ENCODE measurements at places on chromosomes 6 and 20.
A peak's percentile ranks its signal among the peaks of the same experiment; 100 is the strongest.

- no peak for DNase-seq
Observed at GRCh38 chr6:127030111-127030510, 88.4 kb upstream of the RSPO3 start.

- no peak for DNase-seq
Observed at GRCh38 chr6:53750052-53750650, 44.7 kb upstream of the LRRC1 start.

- DNase-seq, result no peak
Observed at GRCh38 chr6:19333936-19334335, 503.2 kb upstream of the ID4 start.

GRCh38 chr6:136608991-136609390 lies 58.8 kb upstream of the MAP7 start:
- DNase-seq, result no peak

DNA sequence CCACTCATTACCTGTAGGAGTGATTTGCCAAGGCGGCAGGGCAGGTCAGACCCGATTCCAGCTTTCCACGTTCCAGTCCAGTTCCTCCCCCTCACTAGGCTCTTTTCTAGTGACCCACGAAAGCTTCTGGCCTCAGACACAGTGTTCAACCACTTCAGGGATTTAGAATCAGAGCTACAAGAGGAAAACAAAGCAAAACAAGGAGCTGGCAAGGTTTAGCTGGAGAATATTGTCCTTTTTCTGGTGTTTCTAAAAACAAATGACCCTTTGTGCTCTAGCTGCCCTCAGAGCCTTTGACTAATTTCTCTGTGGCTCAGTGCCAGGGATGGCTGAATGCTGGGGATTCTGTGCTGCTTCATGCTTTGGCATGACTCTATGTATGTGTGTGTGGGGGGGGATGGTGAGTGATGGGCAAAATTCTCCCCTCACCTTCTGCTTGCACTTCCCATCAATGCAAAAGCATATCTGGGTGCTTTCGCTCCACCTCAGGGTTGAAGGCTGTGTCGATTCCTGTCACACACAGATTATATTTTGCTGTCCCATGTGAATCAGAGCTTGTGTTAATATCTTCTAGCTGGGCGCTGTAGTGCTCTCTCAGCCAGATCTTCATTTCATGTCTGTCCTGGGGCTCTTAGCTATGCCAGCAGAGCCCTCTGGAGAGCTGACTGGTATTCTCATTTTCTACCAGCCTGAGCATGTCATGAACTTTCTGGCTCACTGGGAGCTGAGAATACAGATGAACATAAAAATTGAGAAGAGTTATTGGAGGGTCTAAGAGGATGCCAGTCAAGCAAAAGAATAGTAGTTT lies 19.3 kb upstream of the NEDD9 start:
- DNase-seq, result no peak

- DNase-seq, result no peak
Observed at GRCh38 chr6:75608956-75609533, 7.4 kb downstream of the SENP6 start.

DNA sequence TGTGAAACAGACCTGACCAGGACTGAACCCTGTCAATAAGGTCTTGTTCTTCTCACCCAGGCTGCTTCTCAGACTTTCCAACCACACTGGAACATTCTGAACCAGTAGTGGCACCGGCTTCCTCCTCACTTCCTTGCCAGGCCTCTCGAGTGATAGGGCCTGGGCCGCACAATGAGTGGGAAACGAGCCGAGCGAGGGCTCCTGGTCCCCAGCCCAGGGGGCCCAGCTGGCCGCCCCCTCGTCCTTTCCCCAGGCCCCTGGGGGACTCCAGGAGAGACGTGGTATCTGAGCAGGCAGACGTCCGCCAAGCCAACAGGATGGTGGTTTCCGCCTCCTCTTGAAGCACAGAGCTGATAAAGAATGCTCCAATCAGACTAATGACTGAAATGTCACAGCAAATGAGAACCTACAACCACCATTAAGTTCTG lies 117.9 kb downstream of the GMDS start:
- no peak for DNase-seq

- no peak for DNase-seq
Observed at GRCh38 chr6:113050979-113051378, 703.8 kb downstream of the RFPL4B start.

GRCh38 chr6:139149383-139149782 lies 14.5 kb downstream of the HECA start:
- no peak for DNase-seq

GRCh38 chr6:7765575-7766325 lies 39.9 kb downstream of the BMP6 start:
- no peak for DNase-seq

GRCh38 chr20:10781526-10781925 lies 107.7 kb upstream of the JAG1 start:
- no peak for DNase-seq

GRCh38 chr6:1321738-1322137 lies 9.8 kb downstream of the FOXQ1 start:
- no peak for DNase-seq

GRCh38 chr20:45301824-45302271 lies 4.8 kb upstream of the RBPJL start:
- no peak for DNase-seq

- DNase-seq, result no peak
Observed at GRCh38 chr20:48339190-48339985, 488.4 kb downstream of the PREX1 start.

GRCh38 chr20:49942942-49943341 lies 6.7 kb downstream of the RNF114 start:
- DNase-seq, result no peak

DNA sequence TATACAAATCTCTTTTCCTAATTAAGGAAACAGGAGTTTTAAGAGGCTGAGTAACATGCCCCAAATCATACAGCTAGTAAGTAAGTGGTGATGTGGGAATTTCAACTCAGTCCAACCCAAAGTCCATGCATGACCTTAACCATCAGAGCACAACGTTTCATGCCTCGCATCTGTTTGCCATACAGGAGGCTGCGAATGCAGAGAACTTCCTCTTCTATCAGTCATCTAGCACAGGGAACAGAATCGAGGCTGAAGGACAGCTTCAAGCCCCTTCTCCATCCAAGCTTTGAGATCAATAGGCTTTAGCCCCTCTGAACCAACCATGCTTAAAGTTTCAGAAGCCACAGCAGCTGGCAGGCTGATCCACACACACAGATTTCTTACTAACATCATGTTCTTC lies 113.2 kb downstream of the MAFB start:
- no peak for DNase-seq

GRCh38 chr20:52219441-52219840 lies 27.9 kb upstream of the ZFP64 start:
- no peak for DNase-seq

DNA sequence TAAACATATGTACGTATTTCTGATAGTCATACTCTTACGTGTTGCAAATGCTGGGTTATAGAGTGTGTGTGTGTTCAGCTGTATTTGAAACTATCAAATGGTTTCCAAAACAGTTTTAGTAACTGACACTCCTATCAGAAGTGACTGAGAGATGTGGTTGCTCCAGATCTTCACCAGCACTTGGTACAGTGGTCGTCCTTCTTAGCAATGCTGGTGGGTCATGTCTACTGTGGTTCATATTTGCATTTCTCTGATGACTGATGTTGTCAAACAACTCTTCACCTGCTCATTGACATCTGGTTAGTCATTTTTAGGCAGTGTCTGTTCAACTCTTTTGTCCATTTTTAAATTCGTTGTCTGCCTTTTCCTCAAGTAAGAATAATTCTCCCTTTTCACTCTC lies 259.3 kb downstream of the KIF16B start:
- DNase-seq, result no peak

GRCh38 chr6:27290065-27290849 lies 21.8 kb downstream of the POM121L2 start:
- no peak for DNase-seq

GRCh38 chr20:20571068-20571780 lies 141.2 kb downstream of the RALGAPA2 start:
- no peak for DNase-seq

DNA sequence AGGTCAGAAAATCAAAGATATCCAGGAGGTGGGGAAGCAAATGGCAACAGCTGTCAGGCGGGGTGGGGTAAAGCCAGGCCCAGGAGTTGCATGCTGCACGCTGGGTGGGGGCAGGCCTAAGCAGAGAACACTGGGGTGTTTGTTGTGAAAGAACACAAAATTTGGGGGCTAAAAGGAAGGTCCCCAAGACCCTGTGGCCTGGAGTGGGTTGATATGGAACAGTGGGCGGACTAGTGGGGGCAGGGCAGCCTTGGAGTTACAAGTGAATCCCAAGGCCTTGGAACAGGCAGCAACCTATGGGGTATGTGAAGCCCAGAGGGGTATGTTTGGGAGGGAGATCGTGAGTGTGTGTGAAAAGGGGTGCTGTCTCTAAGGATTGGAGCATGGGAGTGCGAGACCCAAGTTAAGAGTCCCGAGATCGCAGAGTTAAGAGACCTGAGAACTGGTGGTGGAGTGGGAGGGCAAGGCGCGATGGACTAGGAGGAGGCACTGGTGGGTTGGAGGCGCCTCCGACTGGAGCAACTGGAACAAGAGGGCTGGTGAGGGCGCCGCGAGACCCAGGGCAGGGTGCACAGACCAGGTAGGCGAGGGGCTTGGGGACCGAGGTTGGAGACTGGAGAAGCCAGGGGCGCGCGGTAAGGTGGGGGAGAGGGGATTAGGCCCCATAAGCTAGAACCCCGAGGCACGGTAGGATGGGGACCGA lies 658 bp downstream of the CUL7 start:
- DNase-seq, result peak; percentile 18
